Activated T-helper 1 cell treated with anti-CD3 and anti-CD28 coated beads, Interleukin-2, amount 50 U/mL, for 16 hours (primary cell): ENCODE measurements at places on chromosomes 13 and 19.

- no peak for DNase-seq
Observed at GRCh38 chr13:98665638-98665995, 86.9 kb downstream of the SLC15A1 start.

DNA sequence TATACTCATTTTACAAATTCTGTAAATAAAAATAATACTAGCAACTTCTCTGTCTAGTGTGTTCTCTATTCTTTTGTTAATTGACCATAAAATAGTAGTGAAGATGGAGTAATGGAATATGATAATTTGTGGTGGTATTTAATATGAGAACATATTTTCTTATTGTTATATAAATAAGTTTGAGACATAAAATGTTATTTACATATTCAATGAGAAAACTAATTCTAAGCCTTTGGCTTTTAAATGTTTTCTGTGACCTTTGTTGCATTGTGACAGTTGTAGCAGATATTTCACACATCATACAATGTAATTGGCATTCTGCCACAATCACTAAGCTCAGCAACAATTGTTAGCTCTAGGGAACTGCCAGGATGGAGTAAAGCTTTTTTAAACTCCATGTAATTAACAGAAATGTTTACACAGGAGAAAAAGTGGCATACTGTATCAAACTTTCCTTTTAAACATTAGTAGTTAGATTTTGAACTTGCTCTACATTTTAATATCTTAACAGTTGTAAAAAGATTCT lies 562.1 kb upstream of the PCDH9 start:
- no peak for DNase-seq

- no peak for DNase-seq
Observed at GRCh38 chr19:51514866-51515481, 13.4 kb upstream of the SIGLEC12 start.

DNA sequence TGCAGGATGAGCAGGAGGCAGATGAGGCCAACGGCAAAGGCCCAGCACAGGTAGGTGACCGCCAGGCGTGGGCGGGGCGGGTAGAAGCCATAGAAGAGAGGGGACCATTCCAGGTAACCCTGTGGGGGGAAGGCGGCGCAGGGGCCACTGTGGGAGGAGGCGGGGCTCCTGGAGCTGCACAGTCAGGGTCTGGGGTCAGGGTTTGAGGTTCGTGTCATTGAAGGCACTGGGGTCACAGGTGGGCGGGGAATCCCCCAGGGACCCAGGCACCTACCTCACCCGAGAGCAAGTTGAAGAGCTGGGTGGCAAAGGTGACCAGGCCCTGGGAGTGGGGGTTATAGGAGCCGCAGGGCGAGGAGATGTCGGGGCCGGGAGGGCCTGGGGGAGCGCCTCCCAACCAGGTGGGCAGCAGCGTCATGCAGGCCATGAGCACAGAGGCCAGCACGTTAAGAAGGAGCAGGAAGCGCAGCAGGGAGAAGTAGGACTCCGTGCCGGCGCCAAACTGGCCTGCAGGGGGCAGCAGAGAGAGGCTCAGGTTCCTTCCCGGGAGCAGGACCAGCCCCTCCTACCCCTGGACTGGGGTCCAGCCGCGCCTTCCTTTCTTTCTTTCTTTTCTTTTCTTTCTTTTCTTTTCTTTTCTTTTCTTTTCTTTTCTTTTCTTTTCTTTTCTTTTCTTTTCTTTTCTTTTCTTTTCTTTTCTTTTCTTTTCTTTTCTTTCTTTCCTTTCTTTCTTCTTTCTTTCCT lies 4.6 kb downstream of the TMC4 start:
- DNase-seq = peak; percentile 94

- no peak for DNase-seq
Observed at GRCh38 chr13:39189778-39190177, 151.5 kb downstream of the NHLRC3 start.

DNA sequence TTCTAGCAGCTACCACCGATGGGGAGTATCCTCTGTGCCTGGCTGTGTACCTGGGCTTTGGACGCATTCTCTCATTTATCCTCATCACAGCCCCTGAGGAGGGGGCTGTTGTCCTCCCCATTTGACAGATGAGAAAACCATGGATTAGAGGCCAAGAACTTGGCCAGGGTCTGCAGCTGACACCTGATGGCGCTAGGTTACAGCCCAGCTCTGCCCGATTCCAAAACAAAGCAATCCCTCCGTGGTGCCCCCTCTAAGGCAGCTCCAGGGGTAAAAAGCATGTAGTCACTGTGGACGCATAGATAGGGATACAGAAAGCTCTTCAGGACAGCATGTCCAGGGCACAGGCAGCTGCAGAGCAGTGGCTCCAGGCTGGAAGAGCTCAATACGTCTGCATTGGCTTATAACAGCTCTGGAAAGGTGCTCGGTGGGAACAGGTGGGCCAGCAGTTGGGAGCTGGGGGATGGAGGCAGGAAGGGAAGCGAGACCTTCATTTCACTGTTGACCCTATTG lies 35.4 kb upstream of the UQCRFS1 start:
- no peak for DNase-seq

- no peak for DNase-seq
Observed at GRCh38 chr19:30890033-30890432, 459.2 kb downstream of the TSHZ3 start.

- DNase-seq = no peak
Observed at GRCh38 chr13:102508411-102508810, 88.4 kb upstream of the TPP2 start.

DNA sequence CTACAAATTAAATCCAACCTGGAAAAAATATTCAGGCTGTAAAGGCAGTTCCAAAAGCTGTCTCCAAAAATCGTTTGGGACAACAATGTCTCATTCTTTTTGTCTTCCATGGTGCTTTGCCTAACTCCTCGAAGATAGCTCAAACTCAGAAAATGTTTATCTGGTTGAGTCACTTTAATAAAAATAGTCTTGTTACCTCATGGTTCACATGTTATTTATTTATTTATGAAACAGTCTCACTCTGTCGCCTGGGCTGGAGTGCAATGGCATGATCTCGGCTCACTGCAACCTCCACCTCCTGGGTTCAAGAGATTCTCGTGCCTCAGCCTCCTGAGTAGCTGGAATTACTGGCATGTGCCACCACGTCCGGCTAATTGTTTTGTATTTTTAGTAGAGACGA lies 4.9 kb upstream of the BRD4 start:
- DNase-seq = no peak

- DNase-seq = no peak
Observed at GRCh38 chr19:3229888-3230496, 5.5 kb downstream of the CELF5 start.

- DNase-seq = no peak
Observed at GRCh38 chr13:30141775-30142485, 165.4 kb downstream of the KATNAL1 start.

- no peak for DNase-seq
Observed at GRCh38 chr19:6292006-6292405, 12.2 kb upstream of the MLLT1 start.

DNA sequence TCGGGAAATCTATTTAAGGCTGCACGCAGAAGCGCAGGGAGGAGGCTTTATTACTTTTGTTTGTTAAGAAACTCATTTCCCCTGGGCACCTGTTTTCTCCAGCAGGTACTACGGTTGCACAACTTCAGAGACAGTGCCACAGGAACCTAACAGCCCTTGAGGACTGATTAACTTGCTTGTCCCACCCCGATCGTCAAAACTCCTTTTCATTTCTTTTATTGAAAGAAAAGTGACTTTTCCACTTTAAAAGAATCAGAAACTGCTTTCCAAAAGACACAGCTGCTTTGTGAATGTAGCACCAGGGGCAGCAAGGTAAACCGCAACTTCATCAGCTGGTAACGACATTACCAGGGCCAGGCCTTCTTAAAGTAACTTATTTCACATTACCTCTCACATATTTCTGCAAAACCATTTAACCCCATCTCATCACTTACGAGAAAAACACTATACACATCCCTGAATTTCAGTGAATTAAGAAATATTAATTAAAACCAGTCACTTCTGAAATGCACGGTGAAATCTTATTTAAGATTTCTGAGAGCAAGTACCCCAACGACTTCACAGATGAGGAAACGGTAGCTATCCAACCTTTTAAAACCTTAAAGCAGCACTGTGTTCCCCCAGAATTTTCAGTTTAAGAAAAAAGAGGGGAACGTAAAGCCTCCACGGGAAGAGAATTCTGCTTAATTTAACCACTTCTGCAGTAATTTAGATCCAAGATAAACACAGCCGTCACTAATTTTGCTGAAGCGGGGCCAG lies 1.4 kb downstream of the ANKRD10 start:
- no peak for DNase-seq

DNA sequence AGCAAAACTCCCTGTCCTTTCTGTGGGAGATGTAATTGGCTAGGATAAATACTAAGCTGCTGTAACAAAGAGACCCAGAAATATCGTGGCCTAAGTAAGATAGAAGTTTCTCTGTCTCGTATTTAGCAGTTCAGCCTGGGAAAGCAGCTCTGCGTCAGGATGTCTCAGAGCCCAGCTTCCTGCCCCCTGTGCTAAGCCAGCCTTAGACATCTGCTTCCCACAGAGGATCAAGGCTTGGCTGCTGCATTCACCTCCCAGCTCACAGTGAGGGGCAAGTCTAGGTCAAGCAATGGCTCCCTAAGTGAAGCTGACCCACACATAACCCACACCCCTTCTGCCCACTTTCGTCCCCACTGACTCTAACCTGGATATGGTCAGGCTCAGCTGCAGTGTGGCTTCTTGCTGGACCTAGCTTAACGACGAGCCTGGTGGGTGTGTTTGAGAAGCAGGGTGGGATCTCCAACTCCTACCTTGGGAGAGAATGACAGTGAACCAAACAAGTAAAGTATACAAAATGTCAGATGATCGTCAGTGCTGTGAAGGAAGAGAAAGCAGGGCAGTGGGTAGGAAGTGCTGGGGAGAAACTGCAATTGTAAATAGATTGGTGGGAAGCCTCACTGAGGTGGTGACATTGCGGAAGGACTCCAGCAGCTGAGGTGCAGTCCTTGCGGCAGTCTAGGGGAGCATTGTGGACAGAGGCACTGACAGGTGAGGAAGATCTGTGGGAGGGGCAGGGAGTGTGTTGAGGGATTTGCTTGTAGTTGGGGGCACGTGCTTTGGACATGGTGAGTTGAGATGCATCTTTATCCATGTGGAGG lies 82.9 kb downstream of the TNFRSF19 start:
- DNase-seq = no peak

GRCh38 chr13:113411216-113412023 lies 41.9 kb downstream of the ADPRHL1 start:
- DNase-seq = no peak

DNA sequence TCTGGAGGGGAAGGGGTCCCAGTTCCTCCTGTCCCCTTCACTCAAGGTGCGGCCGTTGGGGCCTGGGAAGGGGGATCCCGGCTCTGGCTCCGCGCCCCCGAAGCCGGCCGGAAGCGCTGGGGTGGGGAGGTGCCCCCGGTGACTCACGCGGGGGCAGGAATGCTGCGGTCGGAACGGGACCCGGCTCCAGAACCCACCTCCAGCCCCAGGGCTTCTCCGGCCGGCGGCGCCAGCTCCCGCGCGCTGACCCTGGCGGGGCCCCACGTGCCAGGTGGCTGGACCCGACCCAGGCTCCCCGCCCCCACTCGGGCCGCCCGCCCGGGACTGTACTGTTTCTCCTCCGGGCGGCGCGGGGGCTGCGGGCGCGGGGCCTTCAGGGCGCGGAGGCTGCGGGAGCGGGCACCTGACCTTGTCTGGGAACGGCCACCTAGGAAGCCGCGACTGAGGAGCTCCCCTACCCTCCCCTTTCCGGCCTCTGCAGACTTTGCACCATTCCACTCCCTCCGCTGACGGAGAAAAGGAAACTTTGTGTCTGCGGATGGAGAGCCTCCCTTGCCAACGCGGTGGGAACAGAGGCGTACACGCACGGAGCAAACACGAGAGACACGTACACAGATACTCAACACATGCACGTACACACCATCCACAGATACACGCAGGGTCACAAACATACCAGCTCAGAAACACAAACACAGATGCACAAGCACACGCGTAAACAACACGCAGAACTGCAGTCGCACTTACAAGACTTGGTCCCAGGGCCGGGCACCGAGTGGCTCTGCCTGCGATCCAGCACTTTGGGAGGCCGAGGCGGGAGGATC lies 7.2 kb downstream of the AXL start:
- DNase-seq = peak; percentile 8

DNA sequence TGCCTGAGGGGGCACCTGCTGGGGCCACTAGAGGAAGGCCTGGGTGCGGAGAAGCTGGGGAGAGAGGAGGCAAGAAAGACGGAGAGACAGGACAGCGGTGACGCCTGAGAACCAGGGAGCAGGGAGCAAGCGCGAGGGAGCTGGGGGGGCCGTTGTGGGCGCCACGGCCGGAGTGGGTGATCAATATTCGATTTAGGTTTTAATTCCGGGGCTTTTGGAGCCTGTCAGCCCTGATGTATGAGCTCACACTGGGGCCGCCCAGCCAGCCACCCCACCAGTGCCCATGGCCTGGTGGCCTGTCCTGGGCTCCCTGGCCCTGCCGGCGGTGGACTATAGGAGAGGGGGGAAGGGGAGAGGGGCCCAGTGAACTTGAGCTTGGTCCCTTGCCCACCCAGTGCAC lies 8.7 kb upstream of the ERFL start:
- no peak for DNase-seq

DNA sequence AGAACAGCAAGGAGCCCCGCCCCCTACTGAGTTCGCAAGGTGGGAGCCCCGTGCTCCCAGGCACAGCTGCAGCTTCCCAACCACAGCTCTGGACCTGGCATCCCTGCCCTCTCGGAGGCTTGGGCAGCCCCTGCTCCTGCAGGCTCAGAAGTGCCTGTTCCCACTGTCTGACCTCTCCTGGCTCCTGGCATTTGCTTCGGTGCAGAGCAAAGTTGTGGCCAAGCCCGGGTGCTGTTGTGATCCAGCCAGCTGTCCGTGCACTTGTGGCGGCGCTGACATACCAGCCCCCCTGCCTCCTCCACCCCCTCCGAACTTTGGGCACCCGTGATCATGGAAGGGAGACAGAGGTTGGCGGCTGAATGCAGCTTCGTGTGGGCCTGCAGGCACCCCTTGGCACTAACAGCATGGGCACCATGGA lies 1386.8 kb downstream of the PCDH9 start:
- DNase-seq = no peak
